ENCODE measurements at places on chromosomes 2 and 18.

GRCh38 chr2:150806336-150806735 lies 318.9 kb upstream of the RND3 start:
- no peak for DNase-seq

- DNase-seq, result no peak
Observed at GRCh38 chr2:227739351-227739750, 6.3 kb upstream of the SCYGR8 start.

GRCh38 chr2:14234911-14235310 lies 397.6 kb upstream of the LRATD1 start:
- DNase-seq, result no peak

DNA sequence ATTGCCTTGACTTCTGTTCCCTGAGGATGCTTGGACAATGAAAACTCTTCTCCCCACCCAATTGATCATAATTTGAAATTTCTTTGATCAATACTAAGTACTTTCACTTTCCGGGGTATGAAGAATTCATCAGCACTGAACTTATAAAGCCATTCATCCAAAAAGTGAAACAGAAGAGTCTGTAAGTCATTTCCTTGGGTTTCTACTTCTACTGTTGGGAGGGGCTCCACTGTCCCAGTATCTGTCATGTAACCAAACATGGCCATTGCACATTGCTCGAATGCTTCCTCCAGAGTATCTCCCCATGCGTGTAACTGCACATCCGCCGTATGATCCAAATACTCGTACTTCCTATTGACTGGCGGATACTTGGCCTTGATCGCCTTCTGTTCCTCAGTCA lies 30.3 kb downstream of the NCL start:
- DNase-seq, result no peak

- DNase-seq, result no peak
Observed at GRCh38 chr18:36476433-36476832, 178.9 kb downstream of the FHOD3 start.

Measured in activated CD4-positive, CD25-positive, alpha-beta regulatory T cell treated with anti-CD3 and anti-CD28 coated beads, Interleukin-2, amount 50 U/mL, for 16 hours (primary cell).